NCI-H2107 (cell line): ENCODE measurements at places on chromosomes 4 and X.

- DNase-seq: no peak
Observed at GRCh38 chr4:138927072-138927471, 88.5 kb upstream of the NOCT start.

GRCh38 chr4:140257461-140258305 lies 103.7 kb upstream of the MAML3 start:
- DNase-seq: no peak

- DNase-seq: no peak
Observed at GRCh38 chr4:160352637-160353036, 1249.8 kb downstream of the RAPGEF2 start.

GRCh38 chr4:157582141-157582540 lies 361.6 kb downstream of the GRIA2 start:
- no peak for DNase-seq

- DNase-seq: no peak
Observed at GRCh38 chrX:331151-331824, 12.7 kb upstream of the GTPBP6 start.

GRCh38 chrX:14864631-14865030 lies 8.2 kb downstream of the FANCB start:
- DNase-seq: no peak

DNA sequence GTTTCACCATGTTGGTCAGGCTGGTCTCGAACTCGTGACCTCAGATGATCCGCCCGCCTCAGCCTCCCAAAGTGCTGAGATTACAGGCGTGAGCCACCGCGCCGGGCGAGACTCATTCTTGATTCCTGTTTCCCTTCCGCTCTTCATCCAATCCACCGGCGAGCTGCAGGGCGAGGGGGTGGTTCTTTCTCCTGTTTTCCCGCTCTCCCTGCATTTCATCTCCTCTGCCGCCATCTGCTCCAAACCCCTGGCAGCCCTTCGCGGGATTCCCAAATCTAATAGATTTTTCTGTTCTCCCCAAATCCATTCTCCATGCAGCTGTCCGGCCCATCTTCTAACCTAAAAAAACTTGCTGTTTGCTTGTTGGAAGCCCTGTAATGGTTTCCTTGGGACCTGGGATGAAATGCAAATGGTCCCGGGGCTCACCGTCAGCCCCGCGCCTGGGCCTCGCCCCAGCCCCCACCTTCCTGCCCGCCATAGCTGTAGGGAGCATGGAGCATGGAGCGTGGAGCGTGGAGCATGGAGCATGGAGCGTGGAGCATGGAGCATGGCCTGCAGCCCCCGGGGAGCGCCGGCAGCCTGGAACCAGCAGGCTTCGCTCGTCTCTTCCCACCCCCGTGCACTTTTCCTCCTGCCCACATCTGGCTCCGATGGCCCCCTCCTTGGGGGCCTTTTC lies 1.1 kb downstream of the ZFP42 start:
- no peak for DNase-seq

DNA sequence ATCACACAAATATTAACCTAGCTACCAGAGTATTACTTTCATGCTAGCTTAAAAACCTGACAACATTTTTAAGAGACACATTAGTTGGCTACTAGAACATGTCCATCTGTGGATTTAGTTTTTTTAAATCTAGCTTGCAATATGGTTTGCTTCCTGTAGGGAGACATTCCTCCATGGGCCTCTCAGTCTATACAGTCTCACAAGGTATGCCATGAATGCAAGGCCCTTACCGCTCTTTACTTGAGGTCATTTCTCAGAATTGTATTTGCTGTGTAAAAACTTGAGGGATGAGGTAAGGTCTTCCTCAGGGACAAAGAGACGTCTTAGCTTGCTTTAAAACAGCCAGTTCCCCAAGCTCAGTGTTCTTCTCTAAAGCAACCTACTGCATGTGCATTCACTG lies 26.9 kb downstream of the UBA6 start:
- DNase-seq: no peak

- no peak for DNase-seq
Observed at GRCh38 chr4:40811956-40812355, 62.2 kb downstream of the NSUN7 start.

DNA sequence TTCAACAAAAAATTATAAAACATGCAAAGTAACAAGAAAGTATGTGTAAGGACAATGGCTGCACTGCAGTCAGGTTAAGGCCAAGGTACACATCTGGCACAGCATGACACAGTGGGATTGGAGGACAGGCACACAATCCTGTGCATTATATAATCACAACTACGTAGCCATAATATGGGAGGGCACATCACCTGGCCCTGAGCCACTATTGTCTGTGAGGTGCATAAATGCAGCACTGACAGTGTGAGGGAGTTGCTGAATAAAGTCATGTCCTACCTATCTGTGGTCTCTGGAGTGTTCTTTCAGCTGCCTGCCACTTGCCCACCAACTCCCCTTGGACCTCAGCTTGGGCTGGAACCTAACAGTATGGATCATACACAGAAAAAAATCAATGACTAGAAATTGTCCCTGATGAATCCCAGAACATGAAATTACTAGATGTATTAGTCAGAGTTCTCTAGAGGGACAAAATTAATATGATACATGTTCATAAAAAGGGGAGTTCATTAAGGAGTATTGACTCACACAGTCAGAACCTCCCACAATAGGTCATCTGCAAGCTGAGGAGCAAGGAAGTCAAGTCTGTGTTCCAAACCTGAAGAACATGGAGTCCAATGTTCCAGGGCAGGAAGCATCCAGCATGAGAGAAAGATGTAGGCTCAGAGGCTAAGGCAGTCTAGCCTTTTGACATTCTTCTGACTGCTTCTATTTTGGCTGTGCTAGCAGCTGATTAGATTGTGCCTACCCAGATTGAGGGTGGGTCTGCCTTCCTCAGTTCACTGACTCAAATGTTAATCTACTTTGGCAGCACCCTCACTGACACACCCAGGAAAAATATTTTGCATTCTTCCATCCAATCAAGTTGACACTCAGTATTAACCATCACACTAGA lies 46.4 kb upstream of the KCTD8 start:
- no peak for DNase-seq

DNA sequence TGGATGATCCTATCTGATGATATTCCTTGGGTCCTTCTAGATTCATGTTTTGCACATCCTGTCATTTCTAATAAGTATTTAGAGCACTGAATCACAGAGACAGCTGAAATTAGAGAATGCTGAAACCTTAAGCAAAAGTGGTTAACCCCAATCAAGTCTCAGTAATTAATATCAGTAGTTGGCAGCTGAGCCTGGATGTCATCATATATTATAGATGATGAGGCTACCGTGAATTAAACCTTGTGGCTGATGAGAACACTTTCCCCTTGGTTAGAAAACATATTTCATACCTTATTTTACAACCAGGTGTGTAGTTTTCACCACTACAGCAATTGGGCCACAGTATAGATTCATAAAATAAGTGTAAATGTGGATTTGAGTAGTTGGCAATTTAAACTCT lies 499.0 kb downstream of the PDGFC start:
- DNase-seq: no peak

DNA sequence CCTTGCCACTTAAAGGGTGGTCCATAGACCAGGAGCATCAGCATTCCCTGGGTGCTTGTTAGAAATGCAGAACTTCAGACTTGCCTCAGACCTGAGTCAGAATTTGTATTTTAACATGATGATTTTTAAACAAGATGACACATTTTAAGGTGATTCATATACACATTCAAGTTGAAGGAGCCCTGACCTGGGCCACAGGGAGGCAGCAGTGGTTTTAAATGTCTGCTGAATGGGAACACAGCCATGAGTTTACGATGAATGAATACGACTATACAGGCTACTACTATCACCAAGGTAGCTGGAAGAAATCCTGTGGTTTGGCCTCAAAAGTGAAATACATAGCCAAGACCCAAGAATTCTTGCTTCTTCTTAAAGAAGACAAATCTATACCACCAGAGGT lies 2.9 kb downstream of the HDAC8 start:
- no peak for DNase-seq
